Mesothelial cell of epicardium (in vitro differentiated cells): ENCODE measurements at places on chromosomes 6 and 20.

DNA sequence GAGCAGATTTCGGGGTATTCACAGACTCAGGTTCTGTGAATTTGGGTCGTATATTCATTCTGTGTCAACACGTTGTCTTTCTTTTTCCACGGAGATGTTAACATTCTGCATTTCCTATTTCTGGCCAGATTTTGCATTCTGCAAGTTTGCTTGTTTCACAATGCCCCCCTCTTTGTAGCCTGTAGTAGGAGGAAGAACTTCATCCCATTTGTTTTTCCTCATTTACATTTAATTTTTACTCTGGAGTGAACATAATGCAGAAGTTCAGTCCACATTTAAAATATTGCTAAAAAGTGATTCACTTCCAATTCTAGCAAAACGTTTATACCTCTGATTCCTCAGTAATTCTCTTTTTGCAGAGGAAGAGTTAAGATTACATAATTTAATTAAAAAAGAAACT lies 12.9 kb downstream of the TAGAP start:
- no peak overlapping the region for H3K27ac ChIP-seq
- no peaks in the 10 kb centered on the region for H3K36me3 ChIP-seq
- H3K4me3 ChIP-seq = no peak overlapping the region
- no peaks in the 10 kb centered on the region for H3K27me3 ChIP-seq
- no peak for DNase-seq
- no peaks in the 10 kb centered on the region for H3K4me1 ChIP-seq

DNA sequence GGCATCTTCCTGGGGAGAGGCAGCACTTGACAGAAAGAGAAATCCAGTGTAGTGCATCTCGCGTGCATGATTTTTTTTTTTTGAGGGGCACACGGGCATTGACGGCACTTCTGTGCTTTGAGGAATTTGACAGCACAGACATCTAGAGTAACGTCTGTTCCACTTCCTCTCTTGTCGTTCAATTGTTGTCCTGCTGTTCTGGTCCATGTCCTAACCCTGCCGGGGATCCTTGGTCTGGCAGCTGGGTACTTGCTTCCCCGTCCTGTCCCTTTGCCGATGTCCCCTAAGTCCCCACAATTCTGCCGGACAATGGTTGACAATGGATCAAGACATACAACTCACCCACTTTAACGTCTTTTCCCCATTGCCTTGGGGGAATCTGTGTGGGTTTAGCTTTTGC lies 46.0 kb upstream of the NAA20 start:
- H3K27ac ChIP-seq = no peak overlapping the region
- H3K4me3 ChIP-seq = no peak overlapping the region
- H3K27me3 ChIP-seq = no peaks in the 10 kb centered on the region
- H3K4me1 ChIP-seq = peaks cover 47% of the 10 kb centered on the region
- no peak for DNase-seq

DNA sequence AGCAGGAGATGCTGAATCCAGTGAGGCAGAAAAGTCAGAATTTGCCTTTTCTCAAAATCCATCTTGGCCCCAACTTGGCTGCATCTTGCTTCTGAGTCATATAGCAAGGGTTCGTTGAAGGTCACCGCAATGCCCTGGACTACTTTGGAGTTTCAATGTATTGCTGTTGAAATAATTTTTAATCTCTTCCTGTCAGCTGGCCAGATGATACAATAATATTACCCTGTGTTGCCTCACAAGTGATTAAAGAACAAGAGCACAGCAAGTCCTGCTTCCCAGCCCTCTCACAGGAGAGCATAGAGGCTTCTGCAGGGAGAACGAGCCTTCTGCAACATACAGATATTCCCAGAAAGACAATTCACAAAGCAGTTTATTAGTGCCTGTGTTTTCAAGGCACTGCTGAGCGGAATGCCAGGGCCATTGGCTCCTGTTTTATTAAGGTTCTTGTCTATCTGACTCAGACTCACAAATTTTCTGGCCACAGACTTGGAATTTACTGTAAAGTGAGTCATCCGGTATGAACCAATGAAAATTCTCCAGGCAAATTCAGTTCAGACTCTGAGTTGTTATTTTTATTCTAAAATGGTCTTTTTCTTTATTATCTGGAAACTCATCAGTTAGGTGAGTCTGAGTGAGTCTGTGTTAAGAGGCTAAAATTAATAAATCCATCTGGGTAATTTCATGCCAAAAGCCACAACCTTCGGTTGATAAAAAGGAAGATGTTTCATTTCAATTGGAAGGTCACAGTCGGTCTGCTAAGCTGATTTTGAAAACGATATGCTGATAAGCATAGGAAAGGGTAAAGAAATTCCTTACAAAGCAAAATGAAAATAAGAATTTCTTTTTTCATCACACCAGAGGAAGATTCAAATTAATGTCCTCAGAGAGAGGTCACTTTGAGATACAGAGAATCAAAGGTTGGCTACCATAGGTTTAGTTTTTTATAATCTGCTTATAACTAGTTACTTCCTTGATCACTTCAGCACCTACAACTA lies 289.4 kb upstream of the STXBP5 start:
- no peaks in the 10 kb centered on the region for H3K36me3 ChIP-seq
- H3K4me1 ChIP-seq = peaks cover 40% of the 10 kb centered on the region
- no peak for DNase-seq
- H3K27me3 ChIP-seq = no peaks in the 10 kb centered on the region
- H3K4me3 ChIP-seq = peak overlapping the region; percentile 35

DNA sequence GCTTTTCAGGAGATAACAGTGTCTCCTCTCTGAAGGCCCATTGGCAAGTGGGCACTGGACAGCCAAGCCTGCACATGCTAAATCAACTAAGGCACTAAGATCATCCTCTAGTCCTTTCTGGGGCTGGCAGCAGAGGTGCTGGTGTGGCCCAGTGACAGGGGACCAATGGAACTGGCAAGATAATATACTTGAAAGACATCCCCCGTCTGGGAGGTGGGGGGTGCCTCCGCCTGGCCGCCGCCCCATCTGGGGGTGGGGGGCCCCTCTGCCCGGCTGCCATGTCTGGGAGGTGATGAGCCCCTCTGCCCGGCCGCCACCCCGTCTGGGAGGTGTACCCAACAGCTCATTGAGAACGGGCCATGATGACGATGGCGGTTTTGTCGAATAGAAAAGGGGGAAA lies 223.3 kb downstream of the UNC5CL start:
- H3K27me3 ChIP-seq = peaks cover 2% of the 10 kb centered on the region
- no peaks in the 10 kb centered on the region for H3K4me1 ChIP-seq
- DNase-seq = no peak
- no peak overlapping the region for H3K27ac ChIP-seq

DNA sequence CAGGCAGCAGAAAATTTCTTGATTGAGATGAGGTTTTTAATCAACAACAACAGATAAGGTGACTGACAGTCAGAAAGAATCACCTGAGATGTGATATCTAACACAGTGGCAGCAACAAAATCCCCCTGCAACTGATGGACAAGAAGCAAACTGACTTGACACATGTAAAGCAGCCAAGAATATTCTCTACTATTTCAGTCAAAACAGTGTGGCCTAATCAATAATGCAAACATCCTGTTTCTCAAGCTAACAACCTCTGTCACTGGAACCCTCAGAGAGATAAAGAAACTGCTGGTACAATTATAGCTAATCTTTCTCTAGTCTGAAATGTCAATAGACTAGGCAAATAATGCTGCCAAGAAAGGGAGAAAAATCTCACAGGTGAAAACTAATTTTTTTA lies 4.6 kb upstream of the CGA start:
- H3K4me3 ChIP-seq = no peak overlapping the region
- no peak for DNase-seq
